ENCODE measurements at places on chromosomes 2 and 18. TPM values are rescaled to one million over a fixed set of nuclear protein-coding genes. Genes with fewer than 3 reads are reported as not detected.

- peaks cover 3% of the 10 kb centered on the region for H3K36me3 ChIP-seq
- H3K27ac ChIP-seq, result no peak overlapping the region
- H3K4me1 ChIP-seq, result peaks cover 54% of the 10 kb centered on the region
- H3K27me3 ChIP-seq, result no peaks in the 10 kb centered on the region
Observed at GRCh38 chr2:101734505-101735165, 37.1 kb downstream of the MAP4K4 start.

DNA sequence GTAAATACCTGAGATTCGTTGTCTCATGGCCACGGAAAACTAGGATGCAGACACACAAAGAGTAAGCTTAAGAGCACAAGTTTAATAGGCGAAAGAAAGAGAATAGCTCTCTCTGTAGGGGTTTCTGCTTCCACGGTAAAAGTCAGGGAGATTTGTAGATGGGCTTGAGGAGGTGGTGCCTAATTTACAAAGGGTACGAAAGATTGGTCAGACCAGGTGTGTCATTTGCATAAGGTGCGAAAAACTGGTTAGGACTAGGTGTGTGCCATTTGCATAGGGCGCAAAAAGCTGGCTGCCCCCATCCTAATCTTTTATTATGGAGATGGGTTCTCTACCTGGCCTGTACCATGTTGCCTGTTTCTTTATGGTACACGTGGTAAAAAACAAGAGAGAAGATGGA is 170.5 kb upstream of the DOK6 start:
- no peaks in the 10 kb centered on the region for H3K4me1 ChIP-seq
- no peak for DNase-seq
- H3K27ac ChIP-seq, result no peak overlapping the region
- H3K4me3 ChIP-seq, result no peak overlapping the region
- H3K36me3 ChIP-seq, result no peaks in the 10 kb centered on the region
- no peaks in the 10 kb centered on the region for H3K27me3 ChIP-seq

GRCh38 chr2:157940024-157940423 is 63.9 kb upstream of the ACVR1 start:
- no peak overlapping the region for H3K27ac ChIP-seq
- H3K27me3 ChIP-seq, result no peaks in the 10 kb centered on the region
- DNase-seq, result no peak
- H3K36me3 ChIP-seq, result no peaks in the 10 kb centered on the region
- no peaks in the 10 kb centered on the region for H3K4me1 ChIP-seq

Gene PXDN
- total RNA-seq, result not detected

Gene SPATA3
- 0.35 TPM for total RNA-seq

Measured in activated CD4-positive, alpha-beta memory T cell treated with anti-CD3 and anti-CD28 coated beads, Interleukin-2, amount 10 ng/mL, durations not matched to agents 7 days and 5 days (primary cell).